AG04449 (cell line): ENCODE measurements at places on chromosomes 16 and 17.

- DNase-seq: no peak
Measured at GRCh38 chr17:58331815-58332777, 3.5 kb upstream of the TSPOAP1 start.

GRCh38 chr17:49830605-49831004, 17.3 kb downstream of the TAC4 start:
- no peak for DNase-seq

GRCh38 chr17:79322211-79323123, 247.8 kb downstream of the ENGASE start:
- no peak for DNase-seq

DNA sequence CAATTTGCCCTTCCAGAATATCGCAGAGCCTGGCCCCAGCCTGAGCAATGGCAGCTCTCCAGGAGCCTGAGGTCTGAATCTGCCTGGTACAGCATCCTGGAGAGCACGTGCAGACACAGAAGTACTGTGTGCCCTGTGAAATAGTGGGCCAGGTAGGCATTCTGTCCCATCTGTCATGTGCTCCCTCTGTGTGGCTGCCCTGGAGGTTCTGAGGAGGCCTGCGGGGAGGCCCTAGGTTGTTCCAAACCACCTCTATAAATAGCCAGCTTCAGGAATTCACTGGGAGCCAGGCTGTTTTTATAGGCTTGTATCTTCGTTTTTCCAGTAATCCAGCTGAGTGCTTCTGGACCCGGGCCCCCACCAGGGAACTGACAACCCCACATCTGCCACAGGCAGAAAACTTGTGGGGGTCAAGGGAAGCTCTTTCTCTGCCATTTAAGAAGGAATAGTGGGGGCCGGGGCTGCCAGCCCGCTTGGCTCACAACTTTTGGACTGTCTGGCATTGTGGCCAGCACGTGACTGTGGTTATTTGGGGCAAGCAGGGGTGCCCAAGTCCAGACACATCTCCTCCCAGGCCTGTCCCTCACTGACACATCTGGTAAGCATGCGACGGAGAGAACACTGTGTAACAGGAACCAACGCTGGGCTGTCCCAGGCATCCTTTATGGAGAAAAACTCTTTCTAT, 356.3 kb upstream of the TNRC6C start:
- peak; percentile 26 for DNase-seq

- DNase-seq: no peak
Measured at GRCh38 chr17:54864636-54865356, 35.9 kb upstream of the TOM1L1 start.

GRCh38 chr16:2912330-2913199, 834 bp downstream of the FLYWCH1 start:
- no peak for DNase-seq

DNA sequence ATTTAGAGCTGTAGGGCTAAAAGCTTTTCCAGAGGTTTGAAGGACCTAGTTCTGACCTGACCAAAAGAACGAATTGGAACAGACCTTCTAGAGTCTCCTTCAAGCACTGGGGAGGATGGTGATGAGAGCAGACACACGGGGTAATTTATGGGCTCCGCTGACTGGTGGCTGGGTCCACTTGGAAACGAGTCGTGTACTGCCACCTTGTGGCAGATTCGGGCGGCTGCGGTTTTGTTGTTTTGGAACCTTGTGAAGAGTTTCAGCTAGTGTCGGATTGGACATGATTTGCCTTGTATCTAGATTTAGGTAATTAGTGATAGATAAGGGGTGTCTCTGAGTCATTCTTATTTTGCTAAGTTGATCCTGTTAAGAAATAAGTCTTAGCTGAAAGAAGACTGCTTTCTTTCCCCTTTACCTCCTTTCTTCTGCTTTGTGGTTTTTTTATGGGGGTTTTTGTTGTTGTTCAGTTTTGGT, 98.9 kb downstream of the AATF start:
- DNase-seq: peak; percentile 36

DNA sequence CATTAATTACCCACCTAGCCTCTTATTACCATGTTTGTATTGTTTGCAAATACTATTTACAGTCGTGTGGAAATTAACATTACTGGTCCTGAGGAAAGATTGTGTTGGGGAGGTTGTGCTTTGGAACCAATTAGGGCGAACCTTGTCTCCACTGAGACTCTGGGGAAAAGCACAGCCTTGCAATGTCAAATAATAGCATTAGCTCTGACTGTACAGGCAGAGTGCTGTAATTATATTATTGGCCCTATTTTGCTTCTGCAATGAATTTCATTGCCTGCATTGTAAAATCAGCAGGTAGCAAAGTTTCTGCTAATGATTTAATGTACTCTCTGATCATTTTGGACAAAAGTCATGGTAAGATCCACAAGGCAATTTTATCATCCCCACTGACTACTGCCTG, 97.0 kb downstream of the WWOX start:
- DNase-seq: no peak

GRCh38 chr17:71760062-71760720, 360.6 kb upstream of the SOX9 start:
- DNase-seq: no peak

- DNase-seq: no peak
Measured at GRCh38 chr17:67246653-67247415, 1.8 kb upstream of the HELZ start.

DNA sequence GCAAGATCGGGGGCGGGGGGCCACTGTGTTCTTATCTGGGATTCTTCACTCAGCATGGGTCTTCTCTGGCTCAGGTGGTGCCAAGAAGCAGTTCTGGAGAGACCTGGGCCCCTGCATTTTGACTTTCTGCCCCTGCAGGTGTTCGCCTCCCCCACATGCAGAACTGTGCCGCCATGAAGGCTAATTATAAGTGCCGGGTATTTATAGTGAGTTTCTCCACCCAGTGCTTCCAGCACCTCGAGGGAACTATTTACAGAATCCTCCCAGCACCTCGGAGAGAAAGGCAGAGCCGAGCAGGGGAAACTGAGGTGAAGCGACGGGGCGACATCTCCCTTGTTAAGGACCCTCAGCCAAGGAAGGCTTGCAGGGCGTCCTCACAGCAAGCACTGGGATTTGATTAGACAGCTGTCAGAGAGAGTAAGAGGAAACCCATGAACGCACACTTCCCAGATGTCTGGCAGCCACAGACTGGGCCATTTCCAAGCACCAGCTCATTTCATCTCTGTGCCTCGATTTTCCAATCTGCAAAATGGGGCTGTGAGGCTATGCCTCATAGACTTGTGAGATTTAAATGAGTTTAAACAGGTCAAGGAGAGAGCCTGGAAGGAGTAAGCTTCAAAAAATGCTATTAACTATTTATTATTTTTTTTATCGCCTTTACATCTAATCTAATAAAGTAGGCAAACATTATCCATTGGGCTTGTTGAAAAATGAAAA, 36.4 kb upstream of the GRIN2A start:
- DNase-seq: no peak

GRCh38 chr16:79599837-79600637, 500 bp downstream of the MAF start:
- DNase-seq: no peak

GRCh38 chr16:24769806-24770205, 40.4 kb downstream of the TNRC6A start:
- no peak for DNase-seq

GRCh38 chr16:30416624-30417528, 9.5 kb downstream of the ZNF771 start:
- DNase-seq: no peak

GRCh38 chr16:11224096-11224893, 31.7 kb downstream of the SOCS1 start:
- no peak for DNase-seq

- peak; percentile 40 for DNase-seq
Measured at GRCh38 chr17:73013816-73014663, 78.4 kb downstream of the SLC39A11 start.

DNA sequence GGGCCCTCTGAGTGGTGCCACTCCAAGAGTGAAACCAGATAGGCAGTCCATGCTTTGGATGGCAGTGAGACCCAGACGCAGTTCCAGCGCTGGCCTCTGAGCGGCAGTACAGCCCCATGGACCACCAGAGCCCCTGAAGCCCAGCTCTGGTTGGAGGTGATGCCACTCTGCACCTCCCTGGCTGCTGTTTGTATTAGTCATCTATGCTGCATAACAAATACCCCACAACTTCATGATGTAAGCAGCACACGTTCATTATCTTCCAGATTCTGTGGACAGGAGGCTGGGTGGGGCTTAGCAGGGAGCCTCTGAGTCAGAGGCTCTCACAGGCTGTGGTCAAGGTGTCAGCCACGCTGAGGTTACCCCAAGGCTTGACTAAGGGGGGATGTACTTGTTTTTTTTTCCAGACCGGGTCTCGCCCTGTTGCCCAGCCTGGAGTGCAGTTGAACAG, 5.1 kb upstream of the NME4 start:
- no peak for DNase-seq

- no peak for DNase-seq
Measured at GRCh38 chr16:66786551-66786950, 14.8 kb downstream of the TERB1 start.

DNA sequence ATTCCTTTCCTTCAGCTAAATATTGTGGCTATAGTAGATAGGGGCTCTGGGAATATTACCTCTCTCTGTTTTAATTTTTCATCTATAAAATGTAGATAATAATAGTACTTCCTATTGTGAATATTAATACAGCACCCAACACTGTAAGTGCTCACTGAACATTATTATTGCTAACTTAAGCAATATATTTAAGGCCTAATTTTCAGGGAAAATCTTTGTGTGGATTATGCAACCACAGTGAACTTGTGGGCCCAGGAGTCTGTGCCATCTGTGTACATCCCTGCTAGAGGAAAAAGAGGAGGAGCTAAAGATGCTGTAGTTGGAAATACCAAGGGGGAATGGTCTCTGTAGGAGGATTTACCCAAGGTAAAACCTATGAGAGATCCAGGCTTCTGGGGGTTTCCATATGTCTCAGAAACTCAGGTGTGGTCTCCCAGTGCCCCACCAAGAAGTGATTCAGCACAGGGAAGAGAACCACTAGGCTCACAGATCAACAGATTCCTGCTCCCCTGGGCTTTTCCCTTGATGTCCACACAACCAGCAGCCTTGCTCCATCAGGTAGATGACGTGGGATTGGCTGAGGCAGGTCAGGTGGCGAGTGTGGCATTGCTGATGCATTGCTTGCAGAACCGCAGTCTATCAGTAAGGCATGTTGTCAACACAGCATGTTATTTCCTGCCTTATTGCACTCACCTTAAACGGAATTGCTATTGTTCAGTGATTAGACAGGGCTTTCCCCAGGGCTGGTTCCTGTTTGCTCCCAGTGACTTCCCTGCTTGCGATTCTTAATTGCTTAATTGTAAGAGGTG, 1.6 kb upstream of the N4BP1 start:
- no peak for DNase-seq

DNA sequence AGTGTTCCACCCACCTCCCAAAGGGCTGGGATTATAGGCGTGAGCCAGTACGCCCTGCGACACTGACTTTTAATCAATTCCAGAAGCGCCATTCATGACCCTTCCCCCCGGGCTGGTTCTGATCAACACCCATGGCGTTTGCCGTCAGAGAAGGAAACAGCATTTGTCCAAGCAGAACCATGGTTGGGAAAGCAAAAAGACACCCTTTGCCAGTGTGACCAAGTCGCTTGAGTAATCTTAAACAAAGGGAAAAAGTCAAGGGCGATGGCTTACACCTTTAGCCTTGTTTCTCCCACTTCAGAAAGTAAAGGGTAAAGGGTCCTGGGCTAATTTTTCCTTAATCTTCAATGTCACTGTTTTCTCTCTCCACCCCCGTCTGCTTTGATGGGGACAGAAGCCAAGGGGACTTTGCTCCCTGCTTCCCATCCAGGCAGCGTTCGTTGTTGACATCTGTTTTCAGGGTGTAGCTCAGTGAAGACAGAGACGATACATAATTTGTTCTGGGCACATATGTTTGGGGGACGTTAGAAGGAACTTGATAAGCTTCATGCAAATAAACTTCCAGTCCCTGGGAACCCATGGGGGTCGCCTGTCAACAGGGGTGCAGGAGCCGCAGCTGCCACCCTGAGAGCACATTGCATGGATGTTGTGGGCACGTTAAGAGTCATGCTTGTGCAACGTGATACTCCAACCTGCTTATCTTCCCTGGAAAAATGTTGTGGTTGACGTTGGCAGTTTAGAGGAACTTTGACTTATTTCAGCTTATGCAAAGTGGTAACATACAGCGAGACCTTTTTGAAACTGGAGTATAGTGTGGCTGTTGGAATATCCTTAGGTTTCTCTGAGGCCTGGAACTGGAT, 50.6 kb upstream of the TANGO6 start:
- DNase-seq: peak; percentile 17

- DNase-seq: no peak
Measured at GRCh38 chr16:12788758-12789157, 14.9 kb downstream of the CPPED1 start.

DNA sequence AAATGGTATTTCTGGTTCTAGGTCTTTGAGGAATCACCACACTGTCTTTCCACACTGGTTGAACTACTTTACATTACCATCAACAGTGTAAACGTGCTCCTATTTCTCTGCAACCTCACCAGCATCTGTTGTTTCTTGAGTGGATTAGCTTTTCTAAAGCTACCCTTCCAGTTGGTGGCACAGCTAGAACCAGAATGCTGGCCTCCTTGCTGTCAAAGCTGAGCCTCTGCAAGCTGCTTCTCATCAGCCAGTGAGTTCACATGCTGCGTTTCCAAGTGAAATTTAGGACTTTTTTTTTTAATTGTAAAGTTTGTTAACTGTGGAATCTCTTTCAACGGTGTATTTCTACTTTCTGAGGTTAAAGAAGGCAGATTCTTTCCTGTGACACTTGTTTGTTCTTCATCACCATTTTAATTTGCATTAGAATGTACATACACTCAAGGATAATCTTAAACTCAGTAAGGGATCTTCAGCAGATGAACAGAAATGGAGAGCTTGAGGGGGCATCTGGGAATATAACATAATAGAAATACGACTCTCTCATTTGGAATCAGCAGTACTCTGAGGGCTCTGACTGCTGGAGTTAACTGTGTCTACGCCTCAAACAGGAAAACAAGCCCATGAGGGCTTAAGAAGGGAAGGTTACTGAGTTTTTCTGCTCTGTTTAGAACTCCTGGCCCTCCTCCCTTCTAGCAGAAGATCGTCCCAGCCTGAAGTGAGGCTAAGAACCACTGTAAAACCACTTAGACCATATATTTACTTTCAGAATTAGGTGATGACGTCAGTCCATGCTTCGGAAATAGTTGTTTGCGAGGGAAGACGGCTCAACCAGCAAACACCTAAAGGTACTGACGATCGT, 148.4 kb upstream of the FAM20A start:
- no peak for DNase-seq
